Hematopoietic multipotent progenitor cell treated with erythropoietin and hydrocortisone succinate and interleukin-3 and kit ligand, for 6 days (in vitro differentiated cells): ENCODE measurements at places on chromosomes 3 and 15.

GRCh38 chr3:71681224-71681668, 44.0 kb downstream of the EIF4E3 start:
- DNase-seq: peak; percentile 81

DNA sequence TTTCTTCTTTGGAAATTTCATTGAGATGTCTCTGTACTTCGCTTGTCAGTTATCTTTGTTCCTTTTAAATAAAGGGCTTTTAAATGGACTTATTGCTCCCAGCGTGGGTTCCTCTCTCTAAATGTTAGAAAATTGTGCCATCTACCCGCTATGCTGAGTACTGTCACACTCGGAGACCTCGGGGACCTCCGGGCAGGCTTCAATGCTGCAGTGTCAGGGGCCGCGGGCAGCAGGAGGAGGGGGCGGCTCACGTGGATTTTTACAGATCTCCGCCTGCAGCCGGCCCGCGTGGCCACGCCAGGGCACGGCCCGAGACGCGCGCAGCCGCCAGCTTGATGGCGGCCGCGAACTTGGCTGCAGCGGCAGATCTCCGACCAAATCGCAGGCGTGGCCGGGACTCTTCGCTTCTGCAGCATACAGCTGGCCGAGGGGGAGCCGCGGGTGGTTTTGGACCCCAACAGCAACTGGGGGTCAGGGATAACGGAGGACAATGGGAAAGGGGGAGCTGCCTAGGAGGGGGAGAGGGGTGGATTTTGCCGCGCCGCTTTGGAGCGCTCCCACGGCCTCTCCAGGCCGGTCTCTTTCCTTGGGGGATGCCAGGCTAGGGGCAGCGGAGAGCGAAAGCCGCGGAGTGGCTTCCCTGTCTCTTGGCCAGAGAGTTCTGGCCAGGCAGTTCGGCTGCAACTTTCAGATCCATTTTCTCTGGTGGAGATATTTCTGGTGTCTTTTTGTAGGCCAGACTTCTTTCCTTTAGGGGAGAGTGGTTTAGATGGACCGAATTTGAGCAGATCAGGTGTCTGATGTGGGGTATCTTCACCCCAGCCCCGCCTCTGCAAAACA, 15.3 kb downstream of the NR2F2 start:
- DNase-seq: peak; percentile 67

- DNase-seq: peak; percentile 78
Measured at GRCh38 chr15:58043192-58043903, 22.2 kb downstream of the ALDH1A2 start.

- DNase-seq: no peak
Measured at GRCh38 chr3:72855001-72855400, 6.8 kb upstream of the SHQ1 start.

- peak; percentile 20 for DNase-seq
Measured at GRCh38 chr3:134249296-134249841, 1.3 kb downstream of the RYK start.

DNA sequence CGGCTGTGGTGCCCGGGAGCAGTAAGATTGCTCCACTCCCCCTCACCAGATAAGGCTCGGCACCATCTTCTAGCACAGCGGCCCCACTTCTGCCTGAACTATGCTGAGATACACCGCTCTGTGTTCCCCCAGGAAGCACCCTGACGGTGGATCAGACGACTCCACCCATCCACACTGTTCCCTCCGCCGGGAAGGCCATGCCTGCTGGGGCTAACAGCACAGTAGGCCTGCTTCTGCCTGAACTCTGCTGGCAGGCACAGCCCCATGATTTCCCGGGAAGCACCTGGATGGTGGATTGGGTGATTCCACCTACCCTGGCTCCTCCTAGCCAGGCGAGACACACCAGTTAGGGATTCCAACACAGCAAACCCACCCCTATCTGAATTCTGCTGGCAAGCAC, 36.3 kb upstream of the PPM1L start:
- DNase-seq: no peak

DNA sequence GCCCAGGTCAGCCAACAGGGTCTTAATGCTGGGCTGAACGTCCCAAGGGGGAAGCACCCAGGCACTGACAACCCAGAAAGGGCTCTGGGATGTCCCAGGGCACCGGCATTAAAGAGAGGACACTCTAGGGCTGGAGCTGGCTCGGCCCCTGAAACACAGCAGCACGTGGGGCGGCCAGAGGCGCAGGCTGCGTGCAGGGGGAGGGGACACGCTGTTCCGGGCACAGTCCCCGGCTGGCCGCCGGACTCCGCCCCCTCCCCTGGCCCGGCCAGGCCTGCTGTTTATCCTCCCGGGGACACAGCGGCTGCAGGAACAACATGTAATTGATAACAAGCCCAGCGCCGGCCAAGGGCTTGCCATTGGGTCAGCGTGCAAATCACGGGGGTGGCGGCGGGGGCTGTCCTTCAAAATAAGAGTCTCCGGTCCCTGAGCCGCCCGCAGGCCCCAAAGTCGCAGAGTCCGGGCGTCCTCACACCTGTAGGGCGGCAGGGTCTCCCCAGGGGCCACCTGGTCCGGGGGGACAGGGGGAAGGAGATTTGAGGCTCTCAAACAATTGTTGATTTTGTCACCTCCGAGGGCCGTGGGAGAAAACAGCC, 1.3 kb downstream of the KLF15 start:
- peak; percentile 83 for DNase-seq

- DNase-seq: no peak
Measured at GRCh38 chr3:73411545-73411944, 213.2 kb downstream of the PDZRN3 start.

DNA sequence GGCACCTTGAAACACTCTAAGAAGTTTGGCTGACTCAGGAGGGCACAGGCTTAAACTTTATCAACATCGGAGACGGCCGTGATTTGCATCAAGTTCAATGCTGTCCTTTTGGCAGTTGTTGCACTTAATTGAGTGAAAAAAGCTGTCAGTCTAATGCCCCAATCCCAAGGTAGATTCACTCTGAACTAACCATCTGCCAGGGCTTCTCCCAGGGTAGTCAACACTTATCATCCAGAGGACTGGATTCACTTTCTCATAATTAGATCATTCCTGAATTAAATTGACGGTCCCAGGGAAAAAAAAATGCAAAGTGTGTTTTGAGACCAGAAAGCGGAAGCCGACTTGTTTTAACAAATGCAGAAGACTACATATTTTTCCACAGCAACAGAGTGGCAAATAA, 28.5 kb downstream of the RORA start:
- DNase-seq: no peak

- DNase-seq: no peak
Measured at GRCh38 chr3:49704629-49705028, 14.9 kb downstream of the AMIGO3 start.

DNA sequence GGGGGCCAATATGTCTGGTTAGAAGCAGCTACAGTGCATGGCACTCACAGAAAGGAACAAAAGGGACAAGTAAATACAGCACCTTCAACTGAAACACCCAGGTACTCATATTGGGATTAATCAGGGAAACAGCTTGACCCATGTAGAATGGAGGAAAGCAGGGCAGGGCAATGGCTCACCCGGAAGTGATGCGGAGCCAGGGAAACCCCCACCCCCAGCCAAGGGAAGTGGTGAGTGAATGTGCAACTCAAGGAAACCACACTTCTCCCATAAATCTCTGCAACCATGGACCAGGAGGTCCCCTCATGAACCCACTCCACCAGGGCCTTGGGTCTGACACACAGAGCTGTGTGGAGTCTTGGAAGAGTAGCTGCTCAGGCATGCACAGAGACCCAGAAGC, 117.1 kb downstream of the MTHFS start:
- no peak for DNase-seq

DNA sequence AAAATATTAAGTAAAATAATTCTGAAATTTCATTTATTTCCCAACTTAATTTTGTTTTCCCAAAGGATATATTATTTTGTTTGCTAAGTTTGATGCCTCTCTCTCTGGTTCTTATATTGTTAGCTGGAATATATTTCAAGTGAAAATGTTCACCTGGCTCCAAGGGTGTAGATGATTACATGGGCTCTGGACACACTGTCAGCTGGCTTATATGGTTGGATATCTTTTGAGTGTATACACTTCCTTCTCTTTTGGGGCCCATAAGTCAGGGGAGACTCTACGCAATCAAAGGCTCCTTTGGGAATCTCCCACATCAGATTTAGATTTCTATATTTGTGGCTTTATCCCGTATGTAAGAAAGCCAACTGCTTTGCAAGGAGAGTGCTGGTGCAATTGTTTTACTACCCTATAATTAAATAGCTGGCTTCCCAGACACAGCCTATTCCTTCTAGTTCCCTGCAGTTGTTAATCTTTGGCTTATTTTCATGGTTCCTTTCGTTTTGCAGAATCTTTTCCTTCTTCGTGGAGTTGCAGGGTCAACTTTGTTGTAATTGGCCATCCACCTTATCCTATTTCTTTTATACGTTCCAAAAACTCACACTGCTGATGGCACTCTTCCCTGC, 225.7 kb downstream of the DPH6 start:
- DNase-seq: no peak

GRCh38 chr3:152089528-152089927, 179.2 kb upstream of the MBNL1 start:
- DNase-seq: no peak

DNA sequence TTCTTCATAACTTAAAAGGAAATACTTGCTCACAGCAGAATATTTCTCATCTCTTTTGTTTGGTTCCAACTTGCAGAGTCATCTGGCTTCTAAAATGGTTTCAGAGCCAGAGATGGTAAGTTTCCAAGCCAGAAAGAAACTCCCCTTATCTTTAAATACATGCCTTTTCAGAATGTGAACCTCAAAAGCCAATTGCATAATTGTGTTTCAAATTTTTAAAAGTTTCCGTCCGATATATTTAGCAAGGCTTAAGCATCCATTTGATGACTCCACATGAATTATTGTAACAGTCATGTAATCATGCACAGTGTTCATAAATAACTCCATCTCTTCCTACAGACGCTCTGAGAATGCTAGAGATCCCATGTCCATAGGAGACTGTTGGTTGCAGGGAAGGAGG, 40.6 kb upstream of the C3orf80 start:
- peak; percentile 72 for DNase-seq

- no peak for DNase-seq
Measured at GRCh38 chr15:39511000-39511915, 69.6 kb upstream of the THBS1 start.

GRCh38 chr15:95485367-95485766, 845.1 kb upstream of the NR2F2 start:
- DNase-seq: no peak

- DNase-seq: peak; percentile 22
Measured at GRCh38 chr3:42749025-42749752, 23.9 kb downstream of the CCDC13 start.

DNA sequence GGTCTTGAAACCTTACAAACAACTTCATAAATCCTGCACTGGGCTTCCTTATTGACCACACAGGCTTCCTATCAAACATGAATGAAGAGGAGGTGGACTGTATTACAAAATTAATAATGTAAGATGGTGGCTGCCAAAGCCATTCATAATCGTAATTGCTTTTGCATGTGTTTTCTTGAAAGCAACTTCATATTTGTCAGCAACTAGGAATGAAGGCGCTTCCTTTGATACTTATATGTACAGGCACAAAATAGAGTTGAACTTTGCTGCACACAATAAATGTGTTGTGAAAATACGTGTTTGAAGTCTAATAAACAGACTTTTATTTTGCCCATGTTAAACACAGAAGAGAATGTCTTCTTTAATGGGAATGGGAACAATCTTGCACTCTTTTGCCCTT, 72.1 kb upstream of the OXTR start:
- DNase-seq: no peak

DNA sequence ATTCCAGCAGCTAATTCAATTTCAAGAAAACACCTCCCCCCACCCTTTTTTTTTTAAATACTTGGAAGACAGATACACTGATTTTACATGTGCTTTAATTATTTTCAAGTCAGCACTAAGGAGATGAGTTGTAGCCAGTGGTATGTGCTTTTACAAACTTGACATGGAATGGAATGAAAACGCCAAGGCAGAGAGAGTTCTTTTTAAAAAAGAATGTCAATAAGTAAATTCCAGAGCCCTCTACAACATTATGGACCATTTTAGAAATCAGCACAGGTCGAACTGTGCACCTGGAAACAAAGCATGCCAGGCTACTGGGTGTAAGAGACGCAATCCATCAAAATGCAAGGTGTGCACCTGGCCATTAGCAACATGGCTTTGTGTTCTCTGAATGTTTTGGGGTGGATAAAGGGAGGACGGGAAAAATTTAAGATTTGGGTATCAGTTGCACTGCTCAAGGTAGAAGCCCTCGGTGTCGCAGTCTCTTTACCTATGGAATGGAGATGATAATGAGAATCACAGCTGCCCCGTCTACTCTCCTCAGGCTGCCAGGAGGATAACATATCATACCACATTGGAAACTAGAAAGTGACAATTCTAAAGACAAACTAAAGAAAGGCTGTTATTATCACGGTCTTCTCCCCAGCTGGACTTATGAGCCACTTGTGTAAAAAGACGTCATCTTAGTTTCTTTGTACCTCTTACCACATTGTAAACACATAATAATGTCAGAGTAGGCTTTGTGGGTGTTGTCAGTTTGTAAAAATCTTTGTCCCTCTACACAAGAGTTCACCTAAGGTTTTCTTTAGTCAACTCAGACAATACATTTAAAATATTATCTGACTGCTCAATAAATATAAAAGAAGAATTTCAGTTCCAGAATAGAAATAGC, 107.4 kb upstream of the PRICKLE2 start:
- DNase-seq: no peak

- DNase-seq: no peak
Measured at GRCh38 chr3:130488769-130489450, 28.1 kb upstream of the COL6A6 start.

DNA sequence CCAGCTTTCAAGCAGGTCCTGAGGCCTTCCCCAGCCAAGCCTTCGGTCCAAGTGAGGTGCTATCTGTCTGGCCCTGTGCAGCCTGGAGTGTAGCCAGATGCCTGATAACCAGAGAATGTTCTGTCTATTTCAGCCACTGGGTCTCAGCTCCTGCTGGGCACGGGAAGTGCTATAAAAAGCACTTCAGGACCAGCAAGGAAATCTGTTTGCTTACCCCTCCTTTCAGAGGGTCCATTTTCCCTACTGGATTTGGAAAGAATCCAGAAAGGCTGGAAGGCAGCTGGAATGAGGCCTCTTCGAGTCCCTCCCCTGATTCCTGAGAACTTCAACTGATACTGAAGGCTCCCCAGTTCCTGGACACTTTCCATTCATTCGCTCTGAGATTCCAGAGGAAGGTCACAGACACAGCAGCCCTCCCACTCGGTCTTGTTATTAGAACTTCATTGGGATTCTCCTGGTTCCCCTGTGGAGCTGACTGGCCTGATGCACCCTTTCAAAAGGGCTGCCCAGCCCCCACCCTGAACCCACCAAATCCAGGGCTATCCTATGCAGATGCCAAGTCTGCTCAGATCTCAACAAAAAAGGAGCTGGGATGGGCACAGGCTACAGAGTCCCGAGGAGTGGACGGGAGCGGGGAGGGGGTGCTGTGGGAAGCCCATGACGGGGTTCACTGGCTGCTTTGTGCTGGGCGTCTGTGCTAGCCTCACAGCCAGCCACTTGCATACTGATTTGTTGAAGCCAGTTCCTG, 70.4 kb downstream of the UMPS start:
- peak; percentile 34 for DNase-seq

- peak; percentile 74 for DNase-seq
Measured at GRCh38 chr3:109337393-109337792, at the start of gene DPPA4. Gene DPPA4 (minus strand): TSS chr3:109337546. CDS start chr3:109337517, 29 bp downstream.

DNA sequence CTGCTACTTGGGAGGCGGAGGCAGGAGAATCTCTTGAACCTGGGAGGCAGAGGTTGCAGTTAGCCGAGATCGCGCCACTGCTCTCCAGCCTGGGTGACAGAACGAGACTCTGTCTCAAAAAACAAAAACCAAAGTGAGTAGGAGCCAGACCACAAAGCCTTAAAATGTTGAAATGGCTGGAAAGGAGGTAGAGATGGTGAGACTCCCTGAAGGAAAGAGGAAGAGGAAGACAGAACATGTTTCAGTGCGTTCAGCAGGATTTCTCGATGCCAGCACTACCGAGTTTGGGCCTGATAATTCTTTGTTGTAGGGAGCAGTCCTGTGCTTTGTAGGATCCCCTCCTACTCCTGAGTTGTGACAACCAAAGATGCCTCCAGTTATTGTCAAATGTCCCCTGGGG, 189.9 kb downstream of the AKAP13 start:
- no peak for DNase-seq
